ENCODE measurements at places on chromosomes 2 and 18. TPM values are rescaled to one million over a fixed set of nuclear protein-coding genes. Genes with fewer than 3 reads are reported as not detected.

ACTG2 gene
- 20.3 TPM for total RNA-seq

GRCh38 chr2:178069551-178069950, 3.0 kb downstream of the PDE11A start:
- H3K27ac ChIP-seq = no peak overlapping the region
- peaks cover 10% of the 10 kb centered on the region for H3K4me1 ChIP-seq
- H3K27me3 ChIP-seq = no peaks in the 10 kb centered on the region
- no peaks in the 10 kb centered on the region for H3K36me3 ChIP-seq

DNA sequence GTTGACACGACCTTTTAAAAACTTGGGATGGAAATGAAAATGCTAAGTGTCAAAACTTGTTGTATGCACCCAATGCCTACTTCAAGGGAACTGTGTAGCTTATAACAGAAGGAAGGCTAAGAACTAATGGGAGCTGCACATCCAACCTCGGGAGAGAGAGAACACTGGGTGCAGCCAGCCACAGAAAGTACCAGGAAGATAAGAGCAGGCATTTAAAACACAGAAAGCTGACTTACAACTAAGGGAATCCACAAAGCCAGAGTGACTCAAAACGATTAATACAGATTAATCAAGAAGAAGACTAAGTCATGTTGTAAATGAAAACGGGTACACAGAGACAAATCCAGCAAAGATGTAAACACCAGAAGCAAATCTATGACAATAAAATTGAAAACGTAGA, 113.4 kb downstream of the HDAC4 start:
- no peaks in the 10 kb centered on the region for H3K27me3 ChIP-seq
- H3K4me1 ChIP-seq = peaks cover 44% of the 10 kb centered on the region
- H3K36me3 ChIP-seq = no peaks in the 10 kb centered on the region
- DNase-seq = no peak
- H3K27ac ChIP-seq = peak overlapping the region; percentile 20

TEKT4 gene
- not detected for total RNA-seq

DNA sequence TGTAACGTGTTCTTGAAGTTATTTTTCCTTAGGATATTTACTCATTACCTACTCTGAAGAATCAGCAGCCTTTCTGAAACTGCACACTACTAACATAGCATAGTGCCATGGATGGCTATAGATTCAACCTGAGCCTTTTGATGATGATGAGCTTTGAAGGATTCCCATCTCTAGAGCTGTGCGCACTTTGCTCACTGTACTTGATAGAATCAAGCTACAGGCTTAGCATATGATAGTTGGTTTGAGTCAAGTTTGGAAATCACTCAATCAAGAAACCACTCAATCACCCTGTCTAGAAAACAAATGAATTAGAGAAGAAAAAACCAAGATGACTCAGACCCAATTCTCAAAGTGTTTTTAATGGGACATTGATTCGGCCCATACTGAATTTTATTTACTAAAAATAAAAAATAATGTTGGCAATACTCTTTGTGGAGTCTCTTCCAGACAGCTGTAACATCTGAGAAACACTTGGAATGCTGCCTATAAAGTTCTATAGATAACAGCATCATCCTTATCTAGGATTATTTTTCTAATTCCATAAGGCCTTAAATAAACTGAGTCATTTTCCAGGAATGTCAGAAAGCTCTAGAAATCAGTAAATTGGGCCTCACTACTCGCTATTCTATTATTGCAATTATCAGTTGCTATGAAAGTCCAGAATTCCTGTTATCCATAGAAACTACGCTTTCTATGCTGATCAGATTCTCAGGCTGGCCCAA, 259.0 kb upstream of the ERBB4 start:
- H3K27me3 ChIP-seq = no peaks in the 10 kb centered on the region
- H3K4me1 ChIP-seq = no peaks in the 10 kb centered on the region
- H3K27ac ChIP-seq = no peak overlapping the region
- H3K36me3 ChIP-seq = no peaks in the 10 kb centered on the region
- H3K4me3 ChIP-seq = no peak overlapping the region
- DNase-seq = no peak

RAX gene
- not detected for total RNA-seq

DNA sequence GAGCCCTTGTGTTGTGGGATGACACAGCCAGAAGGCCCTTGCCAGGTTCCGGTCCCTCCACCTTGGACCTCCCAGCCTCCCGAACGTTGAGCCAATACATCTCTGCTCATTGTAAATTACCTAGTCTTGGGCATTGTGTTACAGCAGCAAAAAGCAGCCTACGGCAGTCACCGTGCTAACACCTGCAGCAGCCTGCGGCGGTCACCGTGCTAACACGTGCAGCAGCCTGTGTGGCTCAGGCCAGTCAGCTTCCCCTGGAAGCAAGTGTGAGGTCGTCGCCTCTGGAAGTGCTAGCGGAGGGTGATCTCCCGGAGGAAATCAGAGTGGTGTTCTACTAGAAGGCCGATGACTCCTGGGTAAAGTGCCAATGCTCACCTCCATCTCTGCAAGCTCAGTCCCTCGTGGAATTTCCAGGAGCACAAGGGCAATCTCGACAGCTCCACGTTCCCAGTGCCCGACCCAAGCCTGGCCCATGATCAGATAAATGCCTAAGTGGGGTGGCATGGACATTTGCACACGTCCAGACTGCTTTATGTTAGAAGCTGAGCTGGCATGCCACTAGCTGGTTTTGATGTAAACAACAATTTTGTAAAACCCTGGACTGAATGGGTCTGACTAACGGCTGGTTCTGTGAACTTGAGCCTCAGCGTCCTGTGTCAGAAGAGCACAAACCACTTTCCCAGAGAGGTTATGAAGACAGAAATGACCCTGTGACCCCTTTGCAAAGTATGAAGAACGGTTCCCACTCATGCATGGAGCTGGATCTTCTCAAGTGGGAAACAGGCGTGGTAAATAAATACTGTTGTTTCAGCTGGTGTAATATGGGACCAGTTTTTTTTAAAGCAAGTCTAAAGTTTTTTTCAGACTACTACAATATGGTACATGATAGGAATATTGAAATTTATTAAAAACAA, 11.4 kb upstream of the CNDP1 start:
- H3K27ac ChIP-seq = no peak overlapping the region
- H3K36me3 ChIP-seq = no peaks in the 10 kb centered on the region
- H3K4me3 ChIP-seq = no peak overlapping the region
- no peaks in the 10 kb centered on the region for H3K4me1 ChIP-seq
- H3K27me3 ChIP-seq = no peaks in the 10 kb centered on the region

DNA sequence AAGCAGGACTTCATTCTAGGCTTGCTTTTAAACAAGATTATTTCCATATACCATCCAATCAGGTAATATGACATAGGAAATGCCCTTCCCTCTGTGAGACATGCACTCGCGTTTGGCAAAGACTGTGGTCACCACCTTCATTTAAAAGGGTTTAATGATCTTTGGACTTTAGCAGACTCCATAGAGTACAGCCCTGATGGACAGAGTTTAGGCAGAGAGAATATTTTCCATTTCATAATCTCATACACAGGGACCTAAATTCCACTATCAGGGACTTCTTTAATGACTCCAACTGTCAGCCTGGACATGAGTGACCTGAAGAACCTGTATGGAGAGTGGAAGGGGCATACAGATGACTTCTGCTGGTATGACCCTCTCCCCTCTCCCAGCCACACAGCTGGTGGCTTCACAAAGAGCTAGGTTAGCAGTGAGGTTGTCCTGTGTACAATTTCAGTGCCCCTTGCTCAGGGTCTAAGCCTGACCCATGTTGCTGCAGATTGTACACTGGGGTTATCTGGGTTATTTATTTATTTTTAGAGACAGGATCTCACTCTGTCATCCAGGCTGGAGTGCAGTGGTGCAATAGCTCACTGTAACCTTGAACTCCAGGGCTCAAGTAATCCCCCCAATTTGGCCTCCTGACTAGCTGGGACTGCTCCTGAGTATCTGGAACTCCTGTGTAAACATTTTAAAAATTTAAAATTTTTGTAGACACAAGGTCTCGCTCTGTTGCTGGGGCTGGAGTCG, 59.2 kb downstream of the PTPRM start:
- no peak for DNase-seq
- peak overlapping the region; percentile 47 for H3K27ac ChIP-seq
- no peaks in the 10 kb centered on the region for H3K27me3 ChIP-seq
- H3K4me1 ChIP-seq = peaks cover 8% of the 10 kb centered on the region

TRPM8 gene
- total RNA-seq = 0.84 TPM

DNA sequence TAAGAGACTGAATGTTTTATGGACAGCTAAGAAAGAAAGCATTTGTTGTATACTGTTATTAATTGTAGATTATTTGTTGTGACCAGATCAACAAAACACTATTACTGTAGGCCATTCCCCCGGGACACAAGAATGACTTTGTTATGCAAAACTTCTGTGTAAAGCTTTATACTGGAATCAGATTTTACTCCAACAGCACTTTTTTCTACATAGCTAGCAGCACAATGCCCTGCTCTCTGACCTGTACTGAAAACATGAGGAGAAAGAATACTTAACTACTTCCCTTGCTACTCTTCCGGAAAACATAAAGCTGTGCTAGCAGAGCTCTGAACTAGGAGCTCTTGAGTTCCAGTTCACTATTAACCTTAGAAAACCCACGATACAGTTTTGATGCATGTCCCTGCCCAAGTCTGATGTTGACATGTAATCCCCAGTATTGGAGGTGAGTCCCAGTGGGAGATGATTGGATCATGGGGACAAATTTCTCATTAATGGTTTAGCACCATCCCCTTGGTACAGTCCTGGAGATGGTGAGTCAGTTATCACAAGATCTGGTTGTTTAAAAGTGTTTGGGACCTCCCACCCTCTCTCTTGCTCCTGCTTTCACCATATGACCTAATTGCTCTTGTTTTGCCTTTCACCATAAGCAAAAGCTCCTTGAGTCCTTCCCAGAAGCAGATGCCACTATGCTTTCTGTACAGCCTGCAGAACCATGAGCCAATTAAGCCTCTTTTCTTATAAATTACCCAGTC, 601.1 kb upstream of the PIK3C3 start:
- no peak overlapping the region for H3K27ac ChIP-seq
- DNase-seq = no peak
- no peak overlapping the region for H3K4me3 ChIP-seq
- H3K4me1 ChIP-seq = no peaks in the 10 kb centered on the region
- no peaks in the 10 kb centered on the region for H3K27me3 ChIP-seq
- H3K36me3 ChIP-seq = no peaks in the 10 kb centered on the region

AOX1 gene
- 7.7 TPM for total RNA-seq

RTP5 gene
- total RNA-seq = not detected

FAM110C gene
- total RNA-seq = 10.2 TPM

DNA sequence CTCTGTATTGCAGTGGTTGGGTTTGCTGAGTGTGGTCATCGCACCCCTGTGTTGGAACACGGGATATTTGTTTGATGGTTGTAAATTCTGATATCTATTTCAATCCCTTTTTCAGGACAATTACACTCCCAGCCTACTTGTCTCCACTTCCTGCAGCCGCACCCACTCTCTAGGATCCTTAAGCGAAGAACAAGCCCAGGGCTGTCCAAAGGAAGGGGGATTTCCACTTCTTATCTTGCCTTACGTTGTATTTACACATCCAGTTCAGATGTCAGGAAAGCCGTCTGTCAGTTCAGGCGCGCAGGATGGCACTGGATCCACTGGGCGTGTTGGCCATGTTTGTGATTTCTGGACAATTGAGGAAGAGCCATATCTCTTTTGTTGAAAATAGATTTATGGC, 834.5 kb upstream of the SALL3 start:
- no peak for DNase-seq
- H3K4me3 ChIP-seq = no peak overlapping the region
- H3K4me1 ChIP-seq = no peaks in the 10 kb centered on the region
- H3K36me3 ChIP-seq = no peaks in the 10 kb centered on the region

SCN7A gene
- total RNA-seq = 5.0 TPM

DSC2 gene
- 59.6 TPM for total RNA-seq

ANO7 gene
- total RNA-seq = 1.00 TPM

DNA sequence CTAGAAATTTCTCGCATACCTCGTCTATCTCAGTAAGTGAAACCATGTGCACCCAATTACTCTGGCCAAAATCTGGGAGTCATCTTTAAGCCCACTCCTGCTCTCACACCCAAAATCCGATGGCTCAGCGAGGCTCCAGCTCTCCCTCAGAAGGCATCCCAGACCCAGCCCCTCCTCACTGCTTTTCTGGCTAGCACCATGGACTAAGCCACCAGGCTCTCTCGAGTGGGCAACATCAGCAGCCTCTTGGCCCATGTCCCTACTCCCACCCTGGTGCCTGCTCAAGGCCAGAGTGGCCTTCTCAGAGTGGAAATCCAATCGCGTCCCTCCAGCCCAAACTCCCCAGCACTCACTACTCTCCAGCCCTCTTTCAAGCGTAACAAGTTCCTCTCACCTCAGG, 27.2 kb downstream of the TNS1 start:
- no peaks in the 10 kb centered on the region for H3K36me3 ChIP-seq
- H3K4me3 ChIP-seq = no peak overlapping the region
- peaks cover 25% of the 10 kb centered on the region for H3K4me1 ChIP-seq
- H3K27me3 ChIP-seq = no peaks in the 10 kb centered on the region
- no peak for DNase-seq
- H3K27ac ChIP-seq = no peak overlapping the region

CD207 gene
- not detected for total RNA-seq

DNA sequence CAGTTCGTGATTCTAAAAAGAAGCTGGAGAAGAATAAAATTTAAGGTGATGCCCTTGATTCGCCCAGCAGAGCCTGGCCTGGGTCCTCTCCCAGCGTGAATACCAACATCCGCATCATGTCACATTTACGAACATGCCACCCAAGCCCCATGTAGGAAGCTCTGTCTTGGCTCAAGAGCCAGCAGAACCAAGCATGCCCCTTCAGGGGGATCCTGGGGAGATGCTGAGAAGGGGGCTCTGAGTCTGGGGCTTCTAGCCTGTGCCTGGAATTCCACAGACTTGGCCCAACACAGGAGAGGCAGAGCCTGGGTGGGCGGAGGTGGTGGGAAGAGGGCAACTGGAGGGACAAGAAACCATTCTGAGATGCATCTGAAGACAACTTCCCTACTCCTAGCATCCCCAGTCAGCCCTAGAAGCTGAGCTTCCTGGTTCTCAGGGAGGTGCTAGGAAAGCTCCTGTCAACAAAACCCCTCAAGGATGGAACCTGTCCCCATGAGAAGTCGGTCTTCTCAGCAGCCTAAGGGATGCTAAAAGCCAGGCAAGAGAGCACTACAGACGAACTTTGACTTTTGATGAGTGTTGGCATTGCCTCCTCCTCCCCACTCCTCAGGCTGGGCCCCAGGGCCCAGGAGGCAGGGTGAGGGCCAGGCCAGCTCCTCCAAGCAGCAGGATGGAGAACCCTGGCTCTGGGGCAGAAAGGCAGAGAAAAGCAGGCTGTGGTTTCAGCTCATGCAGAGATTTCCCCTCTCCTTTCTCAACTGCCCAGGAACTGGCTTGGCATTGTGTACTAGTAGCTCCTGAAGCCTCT, 57.9 kb downstream of the POLR1A start:
- no peak for DNase-seq
- H3K27ac ChIP-seq = no peak overlapping the region
- no peaks in the 10 kb centered on the region for H3K27me3 ChIP-seq

DNA sequence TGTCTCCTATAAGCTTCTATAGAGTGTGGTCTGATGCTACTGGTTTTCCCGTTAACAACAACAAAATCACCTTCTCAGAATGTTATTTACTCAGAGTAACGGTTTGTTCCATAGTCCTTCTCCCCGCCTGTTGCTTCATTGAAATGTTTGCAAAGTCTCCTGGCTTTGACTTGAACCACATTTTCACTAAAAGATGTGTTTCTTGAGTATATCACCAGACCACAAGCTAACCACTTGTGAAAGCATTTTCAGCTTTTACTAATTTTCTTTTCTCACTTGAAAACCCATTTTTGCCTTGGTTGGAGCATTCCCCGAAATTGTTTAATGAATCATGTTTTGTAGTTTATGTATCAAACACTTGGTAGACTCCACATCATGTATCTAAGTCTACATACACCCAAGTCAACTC, 121.2 kb downstream of the DPP4 start:
- no peaks in the 10 kb centered on the region for H3K36me3 ChIP-seq
- no peaks in the 10 kb centered on the region for H3K4me1 ChIP-seq
- no peaks in the 10 kb centered on the region for H3K27me3 ChIP-seq
- no peak for DNase-seq
- H3K27ac ChIP-seq = no peak overlapping the region
